ENCODE measurements at places on chromosomes 2 and 18.

DNA sequence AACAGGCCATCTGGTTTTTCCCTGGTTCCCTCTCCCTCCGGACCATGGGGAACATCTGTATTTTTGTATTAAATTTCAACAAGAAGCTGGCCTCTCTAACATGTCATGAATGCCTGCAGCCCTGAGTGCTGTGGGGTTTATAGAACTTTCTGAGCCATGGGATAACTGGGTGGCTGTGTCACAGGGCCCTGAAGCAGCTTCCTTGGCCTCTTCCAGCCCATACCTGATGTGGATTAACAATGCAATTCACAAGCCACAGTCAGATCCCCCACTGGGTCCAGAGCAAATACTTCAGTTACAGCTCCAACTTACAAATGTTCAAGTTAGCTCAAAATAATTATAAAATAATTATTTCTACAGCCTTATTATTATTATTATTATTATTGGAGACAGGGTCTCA, 307.8 kb upstream of the CELF4 start:
- DNase-seq = no peak

GRCh38 chr2:128580988-128581848, 262.6 kb upstream of the HS6ST1 start:
- no peak for DNase-seq

DNA sequence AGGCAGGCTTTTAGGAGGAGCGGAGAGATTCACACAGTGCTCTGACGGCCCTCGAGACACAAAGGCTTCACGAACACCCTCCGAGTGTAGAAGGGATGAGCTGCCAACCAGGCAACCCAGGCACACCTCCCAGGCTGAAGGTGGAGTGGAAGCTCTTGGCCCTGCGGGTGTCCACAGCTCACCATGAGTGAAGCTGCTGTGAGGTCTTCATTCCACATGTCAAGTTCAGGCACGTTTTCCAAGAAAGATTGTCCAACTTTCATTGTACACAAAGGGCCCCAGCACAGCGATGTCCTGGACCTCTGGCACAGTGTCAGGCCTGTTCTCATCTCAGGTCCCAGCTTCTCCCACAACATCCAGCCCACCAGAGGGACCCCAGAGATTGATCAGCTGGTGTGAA, 13.4 kb downstream of the PARD6G start:
- DNase-seq = no peak

- no peak for DNase-seq
Measured at GRCh38 chr2:225002656-225003045, 39.6 kb downstream of the DOCK10 start.

DNA sequence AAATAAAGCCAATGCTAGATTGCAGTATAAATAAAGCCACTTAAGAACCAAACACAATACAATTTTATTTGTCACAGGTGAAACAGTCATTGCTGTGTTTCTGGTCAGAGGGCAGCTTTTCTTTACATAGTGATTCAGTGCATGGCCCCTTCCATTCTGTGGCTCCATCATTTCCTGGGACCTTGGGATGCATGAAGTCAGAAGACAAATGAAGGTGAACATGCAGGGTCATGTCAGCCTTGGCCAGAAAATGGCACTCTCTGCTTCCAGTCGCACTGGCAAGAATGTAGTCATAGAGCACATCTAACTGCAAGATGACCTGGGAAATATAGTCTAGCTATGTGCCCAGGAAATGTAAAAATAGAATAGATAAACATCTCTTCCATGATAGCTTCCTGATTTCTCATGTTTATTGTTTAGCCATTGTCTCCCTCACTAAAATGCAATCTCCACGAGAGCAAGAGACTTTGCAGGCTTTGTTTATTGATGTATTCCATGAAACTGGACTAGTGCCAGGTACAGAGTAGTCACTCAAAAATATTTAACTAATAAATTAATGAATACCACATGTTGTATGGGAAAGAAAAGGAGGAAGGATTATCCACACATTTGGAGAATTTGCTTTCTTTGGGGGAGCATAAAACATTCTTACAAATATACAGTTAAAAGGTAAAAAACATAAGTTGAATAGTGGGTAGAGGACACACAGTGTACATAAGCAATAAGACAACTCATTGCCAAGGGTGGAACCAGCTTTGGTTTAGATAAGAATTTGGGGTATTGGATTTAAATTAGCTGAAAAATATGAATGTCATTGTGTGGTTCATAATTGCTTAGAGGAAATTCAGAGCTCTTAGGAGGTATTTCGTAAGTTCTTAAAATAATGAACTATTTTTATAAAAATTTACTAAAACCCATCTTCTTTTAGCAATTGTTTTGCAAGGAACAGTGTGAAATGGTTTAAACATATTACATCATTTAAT, 343.8 kb downstream of the PID1 start:
- DNase-seq = no peak

DNA sequence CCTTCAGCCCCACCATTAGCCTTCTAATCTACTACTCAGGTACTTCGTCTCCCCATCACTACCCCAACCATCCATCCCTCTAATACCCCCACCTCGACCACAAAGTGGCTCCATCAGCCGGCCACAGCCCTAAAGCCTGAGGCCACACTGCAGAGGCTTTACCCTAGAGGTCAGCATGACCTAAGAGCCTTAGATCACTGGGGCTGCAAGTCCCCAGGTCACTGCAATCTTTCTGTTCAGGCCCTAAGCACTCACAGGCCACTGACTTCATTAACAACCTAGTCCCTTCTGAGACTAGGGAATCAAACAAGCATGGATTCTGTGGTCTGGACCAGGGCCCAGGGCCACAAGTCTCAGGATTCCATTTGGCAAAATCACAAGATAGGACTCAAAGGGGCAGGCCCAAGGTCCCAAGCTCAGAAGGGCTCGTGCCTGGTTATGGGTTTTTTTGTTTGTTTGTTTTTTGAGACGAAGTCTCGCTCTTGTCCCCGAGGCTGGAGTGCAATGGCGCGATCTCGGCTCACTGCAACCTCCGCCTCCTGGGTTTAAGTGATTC, 37.0 kb upstream of the PKDCC start:
- no peak for DNase-seq

DNA sequence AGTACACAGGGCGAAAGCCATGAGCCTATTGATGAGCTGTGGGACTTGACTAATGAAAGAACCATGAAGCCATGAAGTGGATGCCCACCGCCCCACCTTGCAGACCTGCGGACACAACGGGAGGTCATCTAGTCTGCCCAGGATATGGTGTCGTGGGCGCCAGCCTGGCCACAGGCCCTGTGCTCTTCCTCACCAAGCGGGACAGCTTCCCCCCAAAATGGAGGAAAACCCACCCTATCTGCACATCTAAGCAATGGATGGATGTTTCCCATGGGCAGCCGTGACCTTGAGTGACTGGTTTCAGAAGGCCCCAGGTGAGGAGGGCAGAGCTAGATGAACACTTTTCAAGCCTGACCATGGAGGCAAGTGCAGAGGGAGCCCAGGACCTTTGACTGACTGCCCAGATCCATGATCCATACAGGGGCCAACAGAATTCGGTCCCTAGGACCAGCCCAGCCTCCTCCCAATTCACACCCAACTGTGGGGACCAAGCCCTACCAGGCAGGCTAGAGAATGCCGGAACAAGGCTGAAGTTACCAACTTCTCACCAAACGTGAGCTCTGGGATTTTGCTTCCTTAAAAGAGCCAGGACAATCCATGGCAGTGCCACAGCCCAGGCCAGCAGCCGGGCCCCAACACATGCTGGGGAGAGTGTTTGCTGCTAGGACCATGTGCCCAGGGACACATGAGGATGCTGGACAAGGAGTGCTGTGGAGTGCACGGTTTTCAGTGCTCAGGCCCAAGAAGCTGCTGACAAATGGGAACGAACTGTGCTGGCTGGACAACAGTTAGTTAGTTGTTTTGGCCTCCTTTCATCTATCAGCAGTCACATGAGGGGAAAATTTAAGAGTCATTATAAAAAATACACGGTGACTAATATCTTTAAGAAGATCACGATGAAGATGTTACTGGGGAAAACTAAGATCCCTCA, 249.4 kb downstream of the HDAC4 start:
- no peak for DNase-seq

- DNase-seq = no peak
Measured at GRCh38 chr2:24313744-24314632, 46.3 kb downstream of the ITSN2 start.

DNA sequence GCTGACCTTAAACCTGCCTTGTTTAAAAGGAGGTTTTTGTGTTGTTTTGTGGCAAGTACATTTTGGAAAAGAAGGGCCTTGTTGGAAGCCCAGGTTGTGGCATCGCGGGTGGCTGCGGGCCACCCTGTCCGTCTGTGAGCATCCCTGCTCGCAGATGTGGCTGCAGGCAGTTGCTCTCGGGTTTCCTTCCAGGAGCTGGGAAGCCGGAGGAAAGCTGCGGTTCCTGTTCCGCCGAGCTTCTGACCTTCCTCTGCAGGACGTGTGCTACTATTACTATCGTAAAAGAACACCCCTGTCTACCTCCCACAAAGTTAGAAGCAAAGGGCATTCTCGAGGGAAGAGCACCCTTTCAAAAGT, 766 bp downstream of the MFF start:
- no peak for DNase-seq

DNA sequence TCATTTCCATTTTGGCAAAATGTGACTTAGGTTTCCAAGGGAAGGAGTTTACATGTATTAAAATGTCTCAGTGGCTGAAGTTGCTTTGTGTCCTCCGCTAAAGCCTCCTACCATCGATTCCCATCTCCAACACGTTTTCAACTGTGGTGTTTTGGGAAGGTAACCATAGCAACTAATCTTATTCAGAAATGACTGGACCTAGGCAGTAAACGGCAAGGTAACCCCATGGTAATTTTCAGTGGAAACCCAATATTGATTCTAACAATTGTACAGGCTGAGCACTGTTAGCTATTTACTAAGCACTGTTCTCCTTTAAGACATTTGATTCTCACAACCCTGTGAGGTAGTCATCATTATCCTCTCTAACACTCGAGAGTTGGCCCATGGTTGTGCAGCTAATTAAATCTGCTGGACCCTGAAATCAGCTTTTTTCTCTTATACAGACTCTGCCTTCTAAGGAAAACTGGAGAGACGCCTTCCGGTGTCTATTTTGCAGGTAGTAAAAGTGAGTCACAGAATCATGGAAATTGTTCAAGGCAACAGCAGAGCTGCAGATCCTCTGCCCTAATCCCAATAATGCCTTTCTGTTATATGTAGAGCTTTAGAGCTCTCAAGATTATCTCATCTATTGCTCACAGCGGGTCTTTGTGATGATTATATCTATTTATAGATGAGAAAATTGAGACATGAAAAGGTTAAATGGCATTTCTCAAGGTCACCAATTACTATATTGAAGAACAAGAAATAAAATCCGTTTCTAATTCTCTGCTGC, 36.2 kb downstream of the FASTKD2 start:
- no peak for DNase-seq

DNA sequence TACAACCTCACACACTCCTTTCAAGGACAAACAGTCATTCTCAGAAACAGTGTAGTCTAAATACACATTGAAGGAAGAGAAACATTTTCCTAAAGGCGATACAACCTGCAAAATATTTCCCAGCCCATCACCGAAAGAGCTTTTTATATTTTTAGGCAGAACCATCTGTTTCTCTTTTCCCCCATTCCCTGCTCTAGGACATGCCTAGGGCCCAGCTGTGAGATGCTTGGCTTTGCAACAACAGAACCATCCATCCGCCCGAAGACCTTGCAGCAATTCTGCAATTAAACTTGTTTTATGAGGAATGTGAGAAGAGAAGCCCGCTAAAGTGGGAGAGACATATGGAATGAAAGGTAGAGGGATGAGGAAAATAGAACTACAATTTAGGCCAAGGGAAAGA, 105.6 kb upstream of the RFX8 start:
- DNase-seq = no peak

DNA sequence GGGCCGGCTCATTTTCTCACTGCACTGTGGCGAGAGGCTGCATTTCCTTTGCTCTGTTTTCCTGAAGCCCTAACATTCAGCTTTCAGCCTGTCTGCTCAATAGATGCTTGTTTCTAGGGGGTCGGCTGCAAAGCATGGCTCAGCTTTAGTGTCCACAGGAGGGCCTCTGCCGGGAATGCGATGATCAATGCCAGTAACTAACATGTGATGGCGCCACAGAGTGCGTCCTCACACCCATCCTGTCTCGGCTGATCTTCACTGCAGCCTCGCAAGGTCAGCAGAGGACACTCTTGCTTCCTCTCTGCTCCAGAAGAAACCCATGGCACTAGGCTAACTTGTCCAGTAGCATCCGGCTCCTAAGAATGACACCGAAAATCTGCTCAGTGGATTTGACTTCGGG, 156.4 kb upstream of the PXDN start:
- DNase-seq = no peak

GRCh38 chr18:75638776-75639471, 211.4 kb upstream of the SMIM21 start:
- no peak for DNase-seq

- DNase-seq = peak; percentile 14
Measured at GRCh38 chr18:54119524-54120019, 104.9 kb downstream of the MBD2 start.
